ENCODE measurements at places on chromosomes 16 and 17.

DNA sequence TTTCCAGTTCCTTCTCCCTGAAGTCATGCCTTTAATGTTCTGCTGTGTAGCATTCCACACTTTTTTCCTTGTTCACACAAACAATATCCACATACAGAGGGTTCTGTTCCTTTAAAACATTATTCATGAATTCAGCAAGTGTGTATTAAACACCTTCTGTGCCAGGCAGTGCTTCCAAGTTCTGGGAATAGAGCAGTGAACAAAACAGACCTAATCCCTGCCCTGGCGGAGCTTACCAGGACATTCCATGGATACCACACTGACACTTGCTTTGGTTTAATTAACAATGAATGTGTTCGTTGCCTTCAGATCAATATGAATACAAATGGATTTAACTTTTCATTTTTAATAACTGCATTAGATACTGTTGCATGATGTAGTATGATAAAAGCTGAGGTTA is 57.9 kb upstream of the CLEC19A start:
- DNase-seq, result no peak

GRCh38 chr16:14199624-14200023 is 128.5 kb downstream of the MRTFB start:
- no peak for DNase-seq

GRCh38 chr17:77341069-77341541 is 200.3 kb downstream of the SEC14L1 start:
- no peak for DNase-seq

GRCh38 chr17:1830288-1830687 is 483 bp downstream of the RPA1 start:
- DNase-seq, result no peak

Measured in activated CD4-positive, alpha-beta T cell treated with anti-CD3 and anti-CD28 coated beads for 24 hours (primary cell).